H1 (cell line): ENCODE measurements at places on chromosomes 12 and 14. TPM values are rescaled to one million over a fixed set of nuclear protein-coding genes. Genes with fewer than 3 reads are reported as not detected.

DNA sequence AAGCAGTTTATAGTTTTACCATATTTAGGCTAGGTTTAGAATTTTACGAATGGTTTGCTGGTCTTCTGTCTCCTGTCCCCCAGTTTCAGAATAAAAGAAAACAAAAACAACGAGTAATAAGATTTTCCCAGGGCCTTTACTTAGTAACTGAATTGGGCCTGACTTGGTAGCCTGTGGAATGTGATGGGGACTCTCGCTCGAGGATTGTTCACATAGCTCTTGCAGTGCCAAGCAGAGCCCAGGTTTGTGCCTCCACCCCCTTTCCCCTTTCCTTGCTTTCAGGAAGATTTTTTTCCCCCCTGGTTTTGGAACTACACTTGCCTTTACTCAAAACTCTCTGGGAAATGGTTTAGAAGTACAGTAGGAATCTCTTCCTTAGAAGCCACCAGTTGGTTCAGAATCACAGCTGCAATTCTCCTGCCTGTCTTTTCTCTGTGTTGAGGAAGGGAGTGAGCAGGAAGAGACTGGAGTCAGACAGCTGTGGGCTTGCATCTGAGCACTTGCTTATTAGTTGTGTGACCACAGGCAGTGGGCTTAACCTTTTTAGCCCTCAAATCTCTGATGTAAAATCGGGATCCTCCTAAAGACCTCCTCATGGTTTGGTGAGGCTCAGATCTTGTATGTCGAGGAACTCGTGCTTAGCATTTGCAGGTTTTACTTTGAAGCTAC is 501.2 kb downstream of the PCNX1 start:
- no peak for DNase-seq

DNA sequence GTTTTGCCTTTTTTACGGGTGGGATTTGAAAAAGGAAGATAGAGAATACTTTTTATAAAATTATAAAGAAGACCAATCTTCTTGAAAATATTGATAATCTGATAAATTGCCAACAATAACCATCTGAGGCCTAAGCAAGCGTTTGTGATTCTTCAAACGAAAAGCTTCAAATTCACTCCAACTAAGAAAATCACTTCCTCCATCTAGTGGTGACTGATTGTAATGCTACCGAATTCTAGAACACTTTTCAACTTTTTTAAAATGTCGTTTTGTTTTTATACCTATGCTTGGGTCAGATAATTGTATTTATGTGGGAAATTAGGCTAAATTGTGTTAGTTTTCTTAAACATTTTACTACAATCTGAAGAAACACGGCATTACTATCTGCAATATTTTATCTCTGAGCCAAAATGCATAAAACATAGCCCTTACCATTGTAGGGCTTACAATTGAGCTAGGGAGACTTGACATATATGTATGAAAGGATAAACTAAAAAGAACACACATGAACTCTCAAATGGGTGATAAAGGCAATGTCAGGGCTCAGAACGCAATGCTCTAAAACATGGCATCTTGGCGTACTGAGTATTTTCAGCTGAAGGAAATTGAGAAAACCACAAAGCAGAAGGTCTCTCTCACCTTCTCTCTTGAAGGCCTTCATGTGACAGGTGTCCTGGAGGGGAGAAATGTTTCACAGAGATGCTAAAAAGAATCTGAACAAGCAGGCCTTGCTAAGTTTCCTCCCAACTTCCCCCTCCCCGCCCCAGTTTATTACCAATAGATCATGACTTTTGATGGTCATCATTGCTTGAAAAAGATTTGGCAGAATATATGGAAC is 36.8 kb upstream of the G2E3 start:
- no peak for DNase-seq

DNA sequence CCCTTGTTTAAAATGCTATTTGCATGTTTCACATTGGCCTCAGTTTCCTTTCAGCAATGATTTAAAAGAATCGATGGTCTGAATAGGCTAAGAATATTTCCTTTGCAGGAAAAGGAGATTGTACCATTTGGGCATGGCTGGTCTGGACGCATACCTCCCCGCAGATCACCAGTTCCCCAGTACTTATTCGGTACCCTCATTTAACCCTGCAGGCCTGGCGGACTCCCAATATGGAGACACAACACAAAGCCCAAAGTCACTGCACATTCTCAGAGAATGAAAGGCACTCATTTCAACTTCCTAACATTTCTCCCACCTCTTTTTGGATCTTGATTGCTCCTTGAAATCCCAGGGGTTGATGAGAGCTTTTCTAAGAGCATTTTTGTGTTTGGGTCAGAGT is 152.9 kb downstream of the GCH1 start:
- no peak for DNase-seq

DNA sequence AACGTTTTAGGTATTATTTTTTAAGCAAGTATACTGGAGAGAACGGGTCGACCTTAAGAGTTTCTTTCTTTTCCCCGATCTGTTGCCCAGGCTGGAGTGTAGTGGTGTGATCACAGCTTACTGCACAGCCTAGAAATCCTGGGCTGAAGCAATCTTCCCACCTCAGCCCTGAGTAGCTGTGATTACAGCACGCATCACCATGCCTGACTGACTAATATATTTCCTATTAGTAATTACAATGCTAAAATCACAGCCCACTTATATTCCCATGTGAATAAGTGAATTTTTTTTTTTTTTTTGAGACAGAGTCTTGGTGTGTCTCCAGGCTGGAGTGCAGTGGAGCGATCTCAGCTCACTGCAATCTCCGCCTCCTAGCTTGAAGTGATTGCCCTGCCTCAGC is 50.4 kb downstream of the DICER1 start:
- no peak for DNase-seq

DNA sequence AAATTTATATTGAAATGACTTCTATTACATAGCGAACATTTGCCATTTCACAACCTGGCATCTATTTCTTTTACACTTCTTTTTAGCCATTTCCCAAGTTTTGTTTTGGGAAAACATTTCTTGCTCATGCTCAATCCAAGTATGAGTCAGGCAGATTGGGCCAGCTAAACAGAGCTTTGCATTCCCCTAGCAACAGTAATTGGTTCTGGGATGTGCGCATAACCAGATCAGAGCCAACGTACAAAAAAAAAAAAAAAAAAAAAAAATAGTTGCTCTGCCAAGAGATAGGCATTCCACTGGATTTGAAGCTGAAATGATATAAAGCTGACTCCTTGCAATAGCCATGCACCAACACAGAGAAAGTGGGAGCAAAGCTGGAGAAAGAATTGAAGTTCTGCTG is 37.5 kb downstream of the PLCZ1 start:
- DNase-seq: no peak

DNA sequence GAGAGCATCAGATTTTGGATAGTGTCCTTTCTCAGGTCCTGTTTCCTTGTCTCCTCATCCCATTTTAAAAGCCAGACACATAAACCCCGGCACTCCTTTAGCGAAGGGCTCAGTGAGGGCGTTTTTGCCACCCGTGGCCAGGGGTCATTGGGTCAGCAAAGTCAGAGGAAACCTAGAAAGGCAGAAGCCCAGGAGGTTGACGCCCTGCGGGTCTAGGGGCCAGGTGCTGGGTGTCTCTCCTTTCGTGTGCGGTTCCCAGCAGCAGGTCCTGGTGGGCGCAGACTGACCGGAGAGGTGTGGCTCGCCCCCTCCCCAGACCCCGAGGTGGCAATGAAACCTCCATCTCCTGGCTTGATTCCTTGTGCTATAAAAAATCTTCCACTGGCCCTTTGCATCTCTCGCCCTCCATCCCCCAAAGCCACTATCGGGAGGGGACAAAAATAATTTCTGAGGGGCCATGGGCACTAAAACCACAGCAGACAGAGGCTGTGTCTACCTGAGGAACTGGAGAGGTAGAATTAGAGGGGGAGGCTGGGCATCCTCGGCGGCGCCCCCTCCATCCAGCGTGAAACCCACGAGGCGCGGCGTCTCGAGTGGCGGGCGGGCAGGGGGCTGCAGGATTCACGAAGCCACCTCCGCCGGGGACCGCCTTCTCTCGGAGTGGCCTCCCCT is 858 bp upstream of the FRMD6 start:
- no peak for DNase-seq

DNA sequence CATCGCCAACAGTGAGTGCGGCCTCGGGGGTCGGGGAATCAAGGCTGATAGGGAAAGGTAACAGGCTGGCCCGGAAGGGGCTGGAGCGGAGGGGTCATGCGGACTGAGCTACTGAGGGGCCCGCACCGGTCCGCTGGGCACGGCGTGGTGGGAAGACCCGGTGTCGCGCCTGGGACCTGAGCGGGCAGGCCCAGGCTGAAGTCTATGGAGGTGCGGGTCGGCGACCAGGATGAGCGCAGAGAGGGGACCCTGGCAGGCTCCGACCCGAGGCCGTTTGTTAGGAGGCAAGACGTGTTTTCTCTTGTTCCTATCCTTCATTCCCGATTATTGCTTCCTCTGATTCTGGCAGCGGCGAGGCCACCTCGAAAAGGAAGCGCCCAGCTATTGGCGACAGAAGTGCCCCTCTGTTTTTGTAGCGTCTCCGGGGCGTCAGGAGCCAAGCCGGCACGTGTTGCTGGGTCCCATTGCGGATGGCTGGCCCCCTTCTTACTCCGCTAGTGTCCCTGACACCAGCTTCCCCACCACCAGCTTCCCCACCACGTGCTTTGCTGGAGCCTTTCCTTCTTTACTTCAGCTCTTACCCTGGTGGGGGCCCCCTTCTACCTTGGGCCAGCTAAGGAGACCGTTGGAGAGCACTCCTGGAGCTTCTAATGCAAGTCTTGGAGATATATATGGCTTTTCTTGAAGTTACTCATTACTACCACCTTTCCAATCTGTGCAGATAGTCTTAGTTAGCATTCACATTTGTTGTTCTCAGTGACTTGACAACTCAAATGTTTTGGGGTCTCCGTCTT is 653 bp downstream of the PA2G4 start:
- no peak for DNase-seq

GRCh38 chr14:56855891-56856461 is 45.7 kb upstream of the OTX2 start:
- no peak for DNase-seq

GRCh38 chr12:1928439-1929121 is 10.1 kb upstream of the CACNA2D4 start:
- DNase-seq: no peak

DNA sequence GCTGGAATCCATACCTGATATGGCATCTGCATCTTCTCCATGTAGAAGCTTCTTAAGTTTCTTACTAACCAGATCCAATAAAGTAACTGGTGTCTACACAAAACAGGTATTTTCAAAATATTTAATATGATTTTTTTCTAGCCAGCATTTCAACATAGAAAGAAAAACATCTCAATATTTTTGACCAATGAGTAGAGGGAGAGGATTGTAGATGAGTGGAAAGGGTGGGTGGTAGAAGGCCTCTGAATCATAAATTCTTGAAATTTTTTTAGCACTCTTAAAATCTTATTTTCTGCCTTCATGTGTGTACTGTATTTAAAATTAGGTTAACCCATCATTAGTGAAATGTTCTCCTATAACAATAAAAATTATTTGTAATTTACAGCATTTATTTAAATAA is 18.0 kb downstream of the DEPDC4 start:
- no peak for DNase-seq

DNA sequence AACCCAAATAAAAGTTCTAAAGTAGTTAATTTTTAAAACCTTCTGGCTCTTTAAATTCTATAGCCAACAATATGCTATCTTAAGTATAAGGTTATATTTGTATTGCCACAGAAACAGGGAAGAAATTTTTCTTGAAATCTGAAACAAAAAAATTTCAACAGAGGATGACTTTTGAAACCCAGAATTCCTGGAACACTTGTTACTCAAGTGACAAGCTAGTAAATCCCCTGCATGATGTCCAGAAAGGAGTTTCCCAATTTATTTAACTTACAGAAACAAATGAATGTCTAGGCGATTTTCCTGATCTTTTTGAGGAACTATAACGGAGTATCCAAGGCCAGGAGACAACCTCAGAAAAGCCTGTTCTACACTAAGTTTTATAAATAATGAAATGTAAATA is 69.6 kb downstream of the SLC41A2 start:
- no peak for DNase-seq

DNA sequence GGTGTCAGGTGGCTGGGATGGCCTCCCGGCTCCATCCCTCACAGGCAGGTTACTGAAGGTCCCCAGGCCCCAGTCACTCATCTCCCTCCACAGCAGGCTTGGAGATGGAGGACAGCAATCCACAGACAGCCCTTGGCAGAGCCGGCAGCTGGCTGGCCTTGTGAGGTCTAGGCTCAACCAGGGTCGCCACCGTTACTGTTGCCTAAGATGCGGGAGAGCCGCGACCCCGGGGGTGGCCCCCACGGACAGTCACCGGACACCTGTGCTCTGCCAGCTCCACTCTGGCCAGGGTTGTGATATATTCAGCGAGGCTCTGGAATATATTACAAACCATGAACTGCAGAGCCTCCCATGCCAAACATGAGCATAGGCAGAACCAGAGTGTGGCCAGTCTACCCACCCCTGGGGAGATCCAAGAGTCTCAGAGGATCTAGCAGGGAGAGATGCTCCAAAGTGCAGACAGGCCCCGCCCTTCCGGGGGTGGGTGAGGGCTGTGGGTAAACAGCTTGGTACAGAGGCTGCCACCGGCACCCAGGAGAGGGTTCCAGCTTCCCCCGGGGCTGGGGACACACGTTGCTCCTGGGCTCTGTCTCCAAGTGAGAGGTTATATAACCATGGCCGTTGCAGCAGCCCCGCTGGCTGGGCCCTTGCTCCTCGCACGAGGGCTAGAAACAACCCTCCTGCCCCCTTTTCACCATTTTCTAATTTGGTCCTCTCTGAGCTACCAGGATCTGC is 55.9 kb upstream of the DIO3 start:
- DNase-seq: no peak

DNA sequence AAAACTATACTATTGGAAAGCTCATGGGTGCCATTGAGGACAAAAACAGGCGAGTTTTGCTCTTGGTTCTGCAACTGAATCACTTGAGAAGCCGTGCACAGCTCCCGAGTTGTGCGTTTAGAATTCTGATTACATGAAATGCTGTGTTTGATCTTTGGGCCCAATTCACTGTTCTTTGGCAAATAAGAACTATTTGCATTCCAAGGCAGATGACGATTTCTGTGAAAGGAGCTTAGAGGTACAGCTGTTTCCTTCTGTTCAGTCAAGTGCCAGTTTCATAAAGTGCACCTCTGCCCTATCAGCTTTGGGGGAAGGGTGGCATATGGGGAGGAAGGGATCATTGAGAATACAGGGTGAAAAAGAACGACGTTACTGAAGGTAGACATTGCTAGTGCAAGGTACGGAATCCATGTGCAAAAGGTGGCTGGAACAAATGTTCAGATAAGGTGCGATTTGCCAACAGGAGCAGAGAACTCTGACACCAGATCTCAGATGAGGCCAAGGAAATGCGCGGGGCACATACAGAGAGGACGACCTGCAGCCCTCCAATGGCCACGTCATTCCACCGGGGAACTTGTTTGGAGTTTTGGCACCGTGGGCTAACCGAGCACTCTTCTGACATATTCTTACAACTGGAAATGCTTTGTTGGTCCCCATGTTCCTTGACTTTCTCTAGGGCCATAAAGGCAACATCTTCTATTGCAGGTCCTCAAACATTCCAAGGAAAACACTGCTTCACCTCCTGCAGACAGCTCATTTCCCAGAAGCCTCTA is 30.1 kb downstream of the TCHP start:
- DNase-seq: no peak

FAM181A gene
- total RNA-seq: not detected in 2 replicates

GNB3 gene
- total RNA-seq: 9.0 and 9.9 TPM in 2 replicates

AKAP6 gene
- total RNA-seq: 0.61 and 0.89 TPM in 2 replicates

CLEC4D gene
- total RNA-seq: not detected in 2 replicates

RNASE3 gene
- not detected in 2 replicates for total RNA-seq

FLRT2 gene
- total RNA-seq: 6.7 and 6.9 TPM in 2 replicates
